ENCODE measurements at places on chromosomes 1 and 21.
A peak's percentile ranks its signal among the peaks of the same experiment; 100 is the strongest.

GRCh38 chr1:214997685-214998084 is 84.9 kb upstream of the KCNK2 start:
- DNase-seq: no peak

DNA sequence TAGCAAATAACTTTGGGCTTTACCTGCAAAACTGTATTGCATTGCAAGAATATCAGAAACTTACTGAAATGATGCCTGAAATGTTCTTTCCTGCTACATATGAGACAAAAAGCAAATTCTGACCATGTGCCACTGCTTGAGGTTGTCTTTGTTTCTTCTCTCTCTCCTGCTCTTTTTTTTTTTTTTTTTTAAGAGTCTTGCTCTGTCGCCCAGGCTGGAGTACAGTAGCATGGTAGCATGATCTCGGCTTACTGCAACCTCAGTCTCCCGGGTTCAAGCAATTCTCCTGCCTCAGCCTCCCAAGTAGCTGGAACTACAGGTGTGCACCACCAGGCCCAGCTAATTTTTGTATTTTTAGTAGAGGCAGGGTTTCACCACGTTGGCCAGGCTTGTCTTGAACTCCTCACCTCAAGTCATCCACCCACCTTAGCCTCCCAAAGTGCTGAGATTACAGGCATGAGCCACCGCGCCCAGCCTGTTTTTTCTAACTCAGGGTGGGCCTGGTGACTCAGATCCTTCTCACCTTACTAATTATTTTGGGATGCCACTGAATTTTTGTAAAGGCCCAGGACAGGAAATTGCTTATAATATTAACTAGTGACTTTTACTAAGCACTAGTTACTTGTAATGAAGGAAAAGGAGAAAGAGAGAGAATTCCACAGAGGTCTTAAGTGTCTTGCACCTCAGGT is 35.9 kb downstream of the DNASE2B start:
- no peak for DNase-seq

DNA sequence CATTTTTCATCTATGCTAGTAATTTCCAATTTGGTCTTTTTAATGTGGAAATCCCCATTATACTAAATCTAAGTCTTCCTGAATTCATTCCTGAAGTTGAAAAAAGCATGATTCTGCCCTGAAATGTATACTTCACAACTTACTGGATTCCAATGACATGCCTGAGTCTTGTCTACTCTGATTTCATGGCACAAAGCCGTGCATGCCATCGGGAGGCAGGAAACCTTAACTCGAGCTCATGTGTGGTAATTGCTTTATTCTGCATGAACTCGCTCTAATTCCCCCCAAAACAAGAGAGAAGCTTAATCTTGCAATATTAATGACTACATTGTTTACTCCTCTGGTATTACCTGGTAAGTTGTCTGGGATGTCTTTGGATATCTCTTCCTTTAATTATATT is 39.6 kb upstream of the PBX1 start:
- no peak for DNase-seq

- DNase-seq: no peak
Observed at GRCh38 chr1:100335436-100335835, 16.9 kb upstream of the CDC14A start.

GRCh38 chr1:6785728-6786505 is 663 bp downstream of the CAMTA1 start:
- no peak for DNase-seq

GRCh38 chr1:32791881-32792280 is 25.3 kb downstream of the YARS1 start:
- no peak for DNase-seq

DNA sequence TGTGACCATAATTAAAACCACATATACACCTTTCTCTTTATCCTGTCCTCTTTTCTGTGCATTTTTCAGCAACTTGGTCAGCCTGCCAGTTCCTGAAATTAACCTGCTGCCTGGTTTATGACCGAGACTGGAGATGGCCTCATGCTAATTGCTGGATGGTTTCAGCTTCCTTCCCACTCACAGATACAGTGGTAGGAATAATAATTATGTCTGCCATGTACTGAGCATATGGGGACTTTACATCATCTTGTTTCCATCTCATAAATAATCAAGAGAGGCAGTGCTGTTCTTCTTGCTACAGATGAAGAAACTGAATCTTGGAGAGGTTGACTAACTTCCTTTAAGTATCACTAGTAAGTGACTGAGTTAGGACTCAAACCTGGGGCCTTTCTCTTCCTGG is 148.2 kb downstream of the NOS1AP start:
- DNase-seq: no peak

DNA sequence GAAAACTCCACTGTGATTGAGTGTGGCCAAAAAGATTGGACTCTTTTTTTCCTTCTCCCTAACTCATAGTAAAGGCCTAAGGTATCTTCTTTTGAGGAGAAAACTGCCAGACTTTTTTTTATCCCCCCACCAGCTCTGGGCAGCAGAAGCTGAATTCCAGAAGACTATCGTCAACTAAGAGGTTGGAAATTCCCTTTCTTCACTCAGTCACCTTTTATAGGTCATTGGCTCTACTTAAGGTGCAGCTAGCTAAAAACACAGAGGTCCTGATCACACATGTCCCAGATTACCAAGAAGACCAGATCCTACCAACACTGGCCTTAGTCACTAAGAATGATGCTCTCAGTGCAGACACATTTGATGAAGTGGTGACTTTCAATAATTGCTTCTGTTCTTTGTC is 1441.2 kb downstream of the PLA2G4A start:
- DNase-seq: no peak

- DNase-seq: no peak
Observed at GRCh38 chr1:155253208-155253607, 2.1 kb downstream of the ENTREP3 start.

DNA sequence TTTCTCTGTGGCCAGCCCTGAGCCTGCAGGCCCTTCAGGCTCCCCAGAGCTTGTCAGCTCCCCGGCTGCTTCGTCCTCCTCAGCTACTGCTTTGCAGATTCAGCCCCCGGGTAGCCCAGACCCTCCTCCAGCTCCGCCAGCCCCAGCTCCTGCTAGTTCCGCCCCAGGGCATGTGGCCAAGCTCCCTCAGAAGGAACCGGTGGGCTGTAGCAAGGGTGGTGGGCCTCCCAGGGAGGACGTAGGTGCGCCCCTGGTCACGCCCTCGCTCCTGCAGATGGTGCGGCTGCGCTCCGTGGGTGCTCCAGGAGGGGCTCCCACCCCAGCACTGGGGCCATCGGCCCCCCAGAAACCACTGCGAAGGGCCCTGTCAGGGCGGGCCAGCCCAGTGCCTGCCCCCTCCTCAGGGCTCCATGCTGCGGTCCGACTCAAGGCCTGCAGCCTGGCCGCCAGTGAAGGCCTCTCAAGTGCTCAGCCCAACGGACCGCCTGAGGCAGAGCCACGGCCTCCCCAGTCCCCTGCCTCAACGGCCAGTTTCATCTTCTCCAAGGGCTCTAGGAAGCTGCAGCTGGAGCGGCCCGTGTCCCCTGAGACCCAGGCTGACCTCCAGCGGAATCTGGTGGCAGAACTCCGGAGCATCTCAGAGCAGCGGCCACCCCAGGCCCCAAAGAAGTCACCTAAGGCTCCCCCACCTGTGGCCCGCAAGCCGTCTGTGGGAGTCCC is 45.4 kb downstream of the YARS1 start:
- no peak for DNase-seq

DNA sequence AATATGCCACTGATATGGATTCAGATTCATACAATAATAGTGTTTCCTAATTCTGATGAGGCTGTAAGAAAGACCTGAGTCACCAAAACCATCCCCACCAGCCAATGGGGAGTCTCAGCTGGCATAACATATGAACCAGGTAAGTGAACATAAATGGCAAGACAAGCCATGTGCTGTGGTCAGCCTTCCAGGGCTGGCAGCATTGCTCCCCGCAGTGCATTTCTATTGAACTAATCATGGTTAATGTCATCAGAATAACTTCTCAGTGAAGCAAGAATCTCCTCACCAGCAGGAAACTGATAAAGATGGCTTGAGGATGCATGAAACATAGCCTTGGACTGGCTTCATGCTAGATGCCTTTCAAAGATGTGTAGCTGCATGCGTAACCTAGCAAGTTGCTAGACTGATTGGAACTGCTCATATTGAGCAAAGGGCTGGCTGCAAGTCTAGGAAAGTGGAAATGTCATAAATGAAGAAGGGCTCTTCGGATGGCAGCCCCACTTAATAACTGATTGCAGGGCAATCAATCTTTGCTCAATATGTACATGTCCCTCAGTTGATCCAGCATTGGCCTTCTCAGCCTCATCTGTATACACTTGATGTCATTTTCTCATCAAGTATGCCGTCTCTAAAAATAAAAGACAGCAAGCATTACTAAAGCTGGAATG is 88.0 kb downstream of the NTNG1 start:
- no peak for DNase-seq

DNA sequence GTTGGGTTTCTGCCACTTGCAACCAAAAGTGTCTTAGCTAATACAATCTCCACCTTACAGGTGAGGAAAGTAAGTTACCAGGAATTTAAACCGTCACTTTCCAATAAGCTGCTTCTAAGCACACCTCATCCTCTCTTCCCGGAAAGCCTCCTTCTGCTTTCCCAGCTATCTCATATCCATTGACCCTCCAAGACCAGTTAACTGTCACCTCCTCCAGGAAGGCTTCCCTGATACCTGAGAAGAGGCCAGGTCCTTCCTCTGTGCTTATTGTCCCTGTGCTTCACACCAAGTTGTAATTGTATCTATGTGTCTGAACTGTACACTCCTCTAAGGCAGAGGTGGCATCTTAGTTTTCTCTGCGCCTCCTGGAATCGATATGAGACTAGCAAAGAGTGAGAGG is 11.2 kb upstream of the MATN1 start:
- DNase-seq: no peak

- no peak for DNase-seq
Observed at GRCh38 chr1:146049436-146049835, 27.9 kb upstream of the HJV start.

DNA sequence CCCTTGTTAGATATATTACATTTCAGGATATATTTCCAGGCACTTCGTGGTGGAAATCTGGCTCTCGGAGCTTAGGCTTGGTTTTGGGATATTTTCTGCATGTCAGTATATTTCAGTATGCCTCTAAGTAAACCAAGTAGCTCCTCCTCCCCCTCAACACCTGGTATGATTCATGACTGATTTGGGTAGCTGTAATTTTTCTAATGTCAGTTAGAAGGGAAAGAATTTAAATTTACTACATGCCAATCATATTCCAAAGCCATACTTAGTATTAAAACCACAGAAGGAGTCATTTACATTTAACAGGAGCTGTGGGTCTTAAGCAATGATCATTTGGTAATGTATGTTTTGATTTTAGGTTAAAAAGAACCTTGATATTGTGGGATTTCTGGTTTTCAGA is 40.6 kb downstream of the ST6GALNAC3 start:
- no peak for DNase-seq

DNA sequence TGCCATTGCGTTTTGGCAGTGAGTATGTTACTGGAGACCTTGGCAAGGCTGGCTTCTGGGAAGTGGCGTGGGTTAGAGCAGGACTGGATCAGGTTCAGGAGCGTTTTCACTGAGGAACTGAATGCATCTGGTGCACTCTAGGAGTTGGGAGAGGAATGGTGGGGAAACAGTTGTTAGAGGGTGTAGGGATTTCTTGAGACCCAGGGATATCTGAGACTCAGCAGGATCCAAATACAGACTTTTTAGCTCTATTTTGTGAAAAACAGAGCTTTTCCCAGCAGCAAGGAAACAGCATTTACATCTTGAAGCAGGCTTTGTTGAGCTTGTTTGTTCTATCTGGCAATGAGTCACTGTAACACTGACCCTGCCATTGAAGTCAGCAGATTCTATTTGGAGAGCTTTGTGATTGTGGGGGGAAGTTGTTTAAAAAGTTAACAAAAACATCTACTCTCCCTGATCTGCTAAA is 56.9 kb upstream of the NRIP1 start:
- peak; percentile 99 for DNase-seq

- no peak for DNase-seq
Observed at GRCh38 chr1:150777544-150777943, 12.0 kb upstream of the CTSS start.

GRCh38 chr1:224724566-224724965 is 108.4 kb downstream of the CNIH3 start:
- no peak for DNase-seq

GRCh38 chr1:193767886-193768285 is 581.5 kb upstream of the B3GALT2 start:
- DNase-seq: no peak

DNA sequence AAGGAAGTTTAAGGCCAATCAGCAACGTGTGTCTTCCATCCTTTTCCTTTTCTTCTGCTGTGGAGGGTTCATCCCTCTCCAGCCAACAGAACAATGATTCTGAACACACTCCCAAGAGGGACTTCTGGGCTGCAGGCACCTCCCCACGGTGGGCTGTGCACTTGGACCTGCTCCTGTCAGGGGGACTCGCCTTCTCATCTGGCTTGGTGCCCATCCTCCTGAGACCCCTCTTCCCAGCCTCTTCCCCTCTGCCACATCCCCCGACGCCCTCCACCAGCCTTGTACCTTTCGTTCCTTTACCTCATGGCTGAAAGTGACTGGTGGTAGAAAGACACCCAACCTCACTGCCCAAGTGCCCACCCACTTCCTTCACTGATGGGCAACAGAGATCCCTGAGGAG is 26.0 kb upstream of the SLAMF9 start:
- DNase-seq: no peak

All from NCI-H2029 treated with DMSO at 0.1 percent for 48 hours (cell line).